ENCODE measurements at places on chromosomes 12 and 14. TPM values are rescaled to one million over a fixed set of nuclear protein-coding genes. Genes with fewer than 3 reads are reported as not detected.

DNA sequence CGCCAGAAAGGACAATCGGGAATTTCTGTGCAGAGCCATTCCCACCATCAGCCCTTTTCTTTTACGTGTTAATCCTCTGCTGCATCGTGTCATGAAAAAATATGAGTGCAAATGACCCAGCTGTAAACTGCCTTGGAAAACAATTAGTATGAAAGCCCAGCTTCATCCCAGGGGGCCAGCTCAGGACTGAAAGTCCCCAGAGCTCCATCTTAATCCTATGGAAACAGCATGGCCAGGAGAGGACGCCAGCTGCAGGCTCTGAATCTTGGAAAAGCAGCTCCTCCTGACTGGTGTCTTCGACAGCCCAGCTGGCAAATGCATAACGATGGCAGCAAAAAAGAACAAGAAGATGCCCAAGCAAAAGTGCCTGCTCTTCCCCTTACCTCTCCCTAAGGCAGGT is 191.5 kb downstream of the NTF3 start:
- DNase-seq = no peak

DNA sequence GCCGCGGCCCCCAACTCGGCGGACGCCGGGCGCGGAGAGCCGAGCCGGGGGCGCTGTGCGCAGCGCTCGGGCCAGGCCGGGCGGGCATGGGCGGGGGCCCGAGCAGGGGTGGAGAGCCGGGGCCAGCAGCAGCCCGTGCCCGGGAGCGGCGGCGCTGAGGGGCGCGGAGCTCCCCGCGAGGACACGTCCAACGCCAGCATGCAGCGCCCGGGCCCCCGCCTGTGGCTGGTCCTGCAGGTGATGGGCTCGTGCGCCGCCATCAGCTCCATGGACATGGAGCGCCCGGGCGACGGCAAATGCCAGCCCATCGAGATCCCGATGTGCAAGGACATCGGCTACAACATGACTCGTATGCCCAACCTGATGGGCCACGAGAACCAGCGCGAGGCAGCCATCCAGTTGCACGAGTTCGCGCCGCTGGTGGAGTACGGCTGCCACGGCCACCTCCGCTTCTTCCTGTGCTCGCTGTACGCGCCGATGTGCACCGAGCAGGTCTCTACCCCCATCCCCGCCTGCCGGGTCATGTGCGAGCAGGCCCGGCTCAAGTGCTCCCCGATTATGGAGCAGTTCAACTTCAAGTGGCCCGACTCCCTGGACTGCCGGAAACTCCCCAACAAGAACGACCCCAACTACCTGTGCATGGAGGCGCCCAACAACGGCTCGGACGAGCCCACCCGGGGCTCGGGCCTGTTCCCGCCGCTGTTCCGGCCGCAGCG is 639 bp downstream of the FZD10 start:
- DNase-seq = no peak

The REC8 gene
- total RNA-seq = 1.9 TPM

DNA sequence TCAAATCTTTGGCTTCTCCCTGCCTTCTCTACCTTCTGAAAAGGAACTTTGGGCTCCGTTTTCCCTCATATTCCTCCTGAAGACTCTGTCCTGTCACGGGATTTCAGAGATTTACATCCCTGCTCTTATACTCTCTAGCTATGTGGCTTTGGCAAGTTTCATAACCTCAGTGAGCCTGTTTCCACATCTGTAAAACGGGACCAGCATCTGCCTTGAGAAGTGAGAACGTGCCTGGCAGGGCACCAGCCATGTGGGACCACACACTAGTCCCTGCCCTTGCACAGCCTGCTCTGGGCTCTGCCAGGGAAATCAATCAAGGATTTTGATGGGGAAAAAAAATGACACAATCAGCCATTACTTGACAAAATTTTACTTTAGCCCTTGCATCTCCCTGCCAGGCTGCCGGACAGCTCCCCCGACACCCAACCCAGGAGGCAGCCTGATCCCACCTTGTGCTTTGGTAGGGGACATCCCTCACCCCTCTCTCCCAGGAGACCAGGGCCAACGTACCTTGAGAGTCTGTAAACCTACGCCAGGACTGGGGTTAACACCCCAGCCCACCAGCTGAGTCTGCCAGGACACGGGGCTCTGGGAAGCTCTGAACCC is 8.5 kb downstream of the PHETA1 start:
- DNase-seq = no peak

The NCOR2 gene
- total RNA-seq = 63.5 TPM

- no peak for DNase-seq
Observed at GRCh38 chr14:26935733-26936132, 337.9 kb upstream of the NOVA1 start.

The HVCN1 gene
- 2.6 TPM for total RNA-seq

The GPR84 gene
- total RNA-seq = not detected

DNA sequence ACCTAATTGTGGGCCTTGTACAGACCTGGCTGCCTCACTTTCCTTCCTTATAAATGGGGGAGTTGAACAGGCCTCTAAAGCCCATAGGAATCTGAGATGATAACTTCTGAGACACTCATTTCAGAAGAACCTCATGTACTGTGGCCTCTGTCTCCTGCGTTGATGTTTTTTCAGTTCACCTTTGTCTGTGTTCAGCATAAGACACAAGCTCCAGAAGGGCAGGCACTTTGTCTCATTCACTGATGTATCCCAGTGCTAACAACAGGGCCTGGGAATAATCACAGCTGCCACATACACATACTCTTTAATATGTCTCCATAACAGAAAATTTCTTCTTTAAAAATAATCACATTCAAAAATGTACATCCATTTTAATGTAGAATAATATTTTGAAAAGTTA is 3.3 kb downstream of the FGD6 start:
- no peak for DNase-seq

GRCh38 chr12:2341051-2341751 is 288.4 kb downstream of the CACNA1C start:
- no peak for DNase-seq

DNA sequence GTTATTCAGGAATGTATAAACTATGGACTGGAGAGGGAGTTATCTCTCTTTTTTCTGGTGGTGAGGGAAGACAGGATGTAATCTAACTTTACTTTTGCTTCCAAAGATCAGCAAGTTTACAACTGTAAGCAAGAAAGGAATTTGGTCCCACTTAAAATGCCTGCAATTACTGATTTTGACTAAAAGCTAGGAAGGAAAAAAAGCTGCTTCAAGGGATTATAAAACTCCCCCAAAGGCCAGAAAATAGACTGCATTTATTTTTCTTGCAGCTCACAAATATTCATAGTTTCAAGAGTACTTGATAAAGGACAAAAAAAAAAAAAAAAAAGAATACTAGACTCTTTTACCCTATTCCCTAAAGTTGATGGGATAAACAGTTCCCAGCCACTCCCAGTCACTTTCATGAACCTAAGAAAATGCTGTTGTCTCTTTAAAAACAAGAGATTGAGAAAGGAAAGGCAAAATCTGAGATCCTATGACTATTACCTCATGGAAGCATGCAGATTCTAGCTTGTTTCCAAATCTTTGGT is 128.7 kb upstream of the BMP4 start:
- peak; percentile 48 for DNase-seq

The MYF6 gene
- not detected for total RNA-seq

DNA sequence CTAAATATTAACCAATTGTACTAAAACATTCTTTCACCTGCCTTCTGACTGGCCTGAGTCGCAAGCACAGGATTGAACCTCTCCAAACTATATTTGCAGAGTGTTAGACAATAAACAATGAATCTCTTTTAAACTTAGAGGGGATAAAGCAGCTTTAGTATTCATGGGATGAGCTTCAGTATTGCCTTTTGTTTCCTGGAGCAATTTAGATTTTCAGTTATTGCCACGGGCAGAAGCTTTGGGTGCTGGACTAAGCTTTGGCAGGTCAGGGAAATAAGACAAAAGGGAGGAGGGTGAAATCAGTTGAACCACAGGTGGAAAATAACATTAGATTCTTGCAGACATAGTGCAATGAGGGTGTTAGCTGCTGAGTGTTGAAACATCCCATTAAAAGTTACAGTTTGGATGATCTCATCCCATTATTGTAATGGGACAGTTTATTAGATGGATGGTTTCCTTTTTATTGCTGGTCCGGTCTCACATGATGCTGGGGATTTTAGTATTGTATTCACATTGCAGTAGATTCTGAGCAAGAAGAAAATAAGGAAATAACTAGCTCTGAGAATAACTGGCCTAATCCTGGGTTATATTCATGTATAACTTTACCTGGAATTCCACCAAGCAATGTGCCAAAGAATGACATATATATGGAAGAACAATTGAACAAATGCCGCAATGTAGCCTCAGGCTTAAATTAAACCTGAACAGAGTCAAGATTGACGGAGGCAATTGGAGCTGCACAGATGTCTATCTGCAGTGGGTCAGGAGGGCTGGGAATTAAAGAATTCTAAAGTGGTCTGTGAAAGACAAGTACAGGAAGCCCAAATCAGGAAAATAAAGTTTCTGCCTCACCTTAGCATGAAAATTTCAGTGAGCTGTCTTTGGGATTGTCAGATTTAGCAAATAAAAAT is 1092.8 kb upstream of the SEL1L start:
- no peak for DNase-seq

DNA sequence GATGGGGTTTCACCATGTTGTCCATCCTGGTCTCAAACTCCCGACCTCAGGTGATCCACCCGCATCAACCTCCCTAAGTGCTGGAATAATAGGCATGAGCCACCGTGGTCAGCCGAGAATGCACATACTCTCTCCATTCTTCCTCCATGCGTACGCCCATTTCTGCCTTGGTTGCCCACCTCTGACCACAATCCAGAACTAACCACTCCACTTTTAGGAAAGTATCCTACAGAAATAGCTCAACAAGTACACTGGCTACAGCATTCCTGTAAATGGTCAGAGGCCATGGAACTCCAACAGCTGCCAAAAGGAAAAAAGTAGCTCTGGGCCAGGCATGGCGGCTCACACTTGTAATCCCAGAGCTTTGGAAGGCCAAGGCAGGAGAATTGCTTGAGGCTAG is 60.7 kb downstream of the IRF2BPL start:
- no peak for DNase-seq

- DNase-seq = no peak
Observed at GRCh38 chr12:15851919-15852318, 30.3 kb upstream of the STRAP start.

- DNase-seq = peak; percentile 58
Observed at GRCh38 chr12:106981788-106982187, 5.2 kb downstream of the MTERF2 start.

DNA sequence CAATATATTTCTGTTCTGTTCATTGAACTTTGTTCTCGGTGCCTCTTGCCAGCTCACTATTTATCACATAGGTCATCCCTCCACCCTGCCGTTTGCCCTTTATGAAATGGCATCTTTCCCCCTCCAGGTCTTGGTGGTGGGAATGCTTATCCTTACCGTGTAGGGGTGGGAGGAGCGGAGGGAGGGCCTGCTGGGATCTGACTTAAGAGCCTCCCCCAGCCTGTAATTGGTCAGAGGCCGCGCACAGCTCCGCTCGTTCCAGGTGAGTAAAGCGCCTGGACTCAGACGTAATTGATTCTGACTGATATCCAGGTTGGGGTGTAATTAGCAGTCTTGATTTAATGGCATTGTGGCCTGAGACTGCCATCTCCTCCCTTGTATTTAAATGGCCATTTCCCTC is 185.3 kb downstream of the TSPAN9 start:
- no peak for DNase-seq

The HOXC12 gene
- total RNA-seq = not detected

DNA sequence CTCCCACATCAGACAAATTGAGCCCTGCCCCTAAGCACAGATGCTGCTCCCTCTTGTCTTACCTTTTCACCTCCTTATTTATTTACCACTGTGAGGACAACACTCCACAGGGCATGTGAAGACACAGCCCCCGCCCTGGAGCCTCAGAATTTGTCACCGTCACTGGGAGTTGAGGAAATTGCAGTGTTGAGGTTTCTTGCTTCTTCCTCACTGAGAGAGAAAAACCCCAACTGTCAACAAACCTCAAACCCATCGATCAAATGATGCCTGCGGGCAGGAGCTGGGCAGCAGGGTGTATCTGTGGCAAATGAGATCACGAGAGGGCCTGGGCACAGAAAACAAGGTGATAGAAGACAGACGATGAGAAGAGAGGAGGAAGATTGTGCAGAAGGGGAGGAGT is 30.5 kb upstream of the PLEKHG3 start:
- DNase-seq = no peak

The PTCSC3 gene
- not detected for total RNA-seq

The CLEC1B gene
- not detected for total RNA-seq

The AICDA gene
- not detected for total RNA-seq

GRCh38 chr12:122126342-122126635 is 47.7 kb downstream of the IL31 start:
- DNase-seq = no peak

The IQSEC3 gene
- 0.41 TPM for total RNA-seq

- DNase-seq = peak; percentile 56
Observed at GRCh38 chr14:74459289-74459946, 33.4 kb upstream of the SYNDIG1L start.

DNA sequence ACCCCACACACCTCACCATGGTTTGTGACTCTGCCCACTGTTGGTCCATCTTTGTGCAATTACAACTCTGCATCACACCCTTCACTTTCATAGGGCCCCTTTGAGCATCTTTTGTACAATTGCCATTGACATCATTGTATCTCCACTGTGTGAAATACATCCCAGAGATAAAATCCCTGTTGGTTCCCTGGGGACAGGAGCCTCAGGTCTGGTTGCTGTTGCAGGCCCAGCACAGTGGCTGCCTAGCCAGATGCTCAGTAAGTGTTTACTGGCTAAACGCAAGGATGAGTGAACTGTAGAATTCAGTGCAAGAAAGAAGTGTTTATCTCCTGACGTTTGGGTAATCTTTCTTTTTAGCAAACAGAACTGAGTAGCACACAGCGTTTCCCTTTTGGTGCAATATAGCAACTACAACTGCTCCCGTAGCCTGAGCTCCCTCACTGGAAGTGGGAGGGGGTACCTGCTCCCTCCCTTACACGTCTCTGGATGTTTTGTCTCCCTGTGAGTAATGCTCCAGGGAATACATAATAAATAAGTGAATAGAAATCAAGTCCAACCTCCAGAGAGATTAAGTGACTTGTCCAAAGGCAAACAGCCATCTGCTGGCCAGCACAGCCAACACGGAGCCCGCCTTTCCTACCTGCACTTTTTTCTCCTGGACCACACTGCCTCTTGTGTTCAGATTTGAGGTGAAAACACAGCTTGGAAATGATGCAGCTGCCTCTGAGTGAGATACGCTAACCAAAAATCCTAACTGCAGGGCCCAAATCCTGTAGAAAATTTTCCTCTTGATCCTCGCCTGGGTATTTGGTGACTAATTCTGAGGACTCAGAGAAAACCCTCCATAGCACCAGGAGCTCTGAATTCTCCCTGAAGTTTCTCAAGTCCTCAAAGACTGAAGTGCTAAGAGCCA is 27.4 kb downstream of the GALNT16 start:
- DNase-seq = no peak

The FGF6 gene
- not detected for total RNA-seq

DNA sequence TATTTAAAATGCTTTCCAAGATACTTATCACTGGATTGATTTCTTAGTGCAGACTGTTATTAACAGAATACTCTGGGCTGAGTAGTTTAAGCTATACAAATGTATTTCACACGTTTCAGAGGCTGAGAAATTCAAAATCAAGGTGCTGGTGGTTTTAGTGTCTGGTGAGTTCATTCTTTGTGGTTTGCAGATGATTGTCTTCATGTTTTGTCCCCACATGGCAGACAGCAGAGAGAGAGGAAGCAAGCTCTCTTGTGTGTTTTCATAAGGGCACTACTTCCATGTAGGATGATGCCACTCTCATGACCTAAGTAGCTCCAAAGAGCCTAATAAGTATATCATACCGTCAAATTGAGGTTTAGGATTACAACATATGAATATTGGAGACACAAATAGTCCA is 1348.9 kb upstream of the FLRT2 start:
- DNase-seq = no peak

Measured in fibroblast of the aortic adventitia (primary cell).